Sigmoid colon (tissue), 7 donors: ENCODE measurements at places on chromosomes 16 and 17. TPM values are rescaled to one million over a fixed set of nuclear protein-coding genes. Genes with fewer than 3 reads are reported as not detected.

The SMPD3 gene
- total RNA-seq, result 2.8 TPM

The CD300E gene
- total RNA-seq, result 0.28 TPM

The LHX1 gene
- not detected for total RNA-seq

The EME1 gene
- not detected for total RNA-seq

DNA sequence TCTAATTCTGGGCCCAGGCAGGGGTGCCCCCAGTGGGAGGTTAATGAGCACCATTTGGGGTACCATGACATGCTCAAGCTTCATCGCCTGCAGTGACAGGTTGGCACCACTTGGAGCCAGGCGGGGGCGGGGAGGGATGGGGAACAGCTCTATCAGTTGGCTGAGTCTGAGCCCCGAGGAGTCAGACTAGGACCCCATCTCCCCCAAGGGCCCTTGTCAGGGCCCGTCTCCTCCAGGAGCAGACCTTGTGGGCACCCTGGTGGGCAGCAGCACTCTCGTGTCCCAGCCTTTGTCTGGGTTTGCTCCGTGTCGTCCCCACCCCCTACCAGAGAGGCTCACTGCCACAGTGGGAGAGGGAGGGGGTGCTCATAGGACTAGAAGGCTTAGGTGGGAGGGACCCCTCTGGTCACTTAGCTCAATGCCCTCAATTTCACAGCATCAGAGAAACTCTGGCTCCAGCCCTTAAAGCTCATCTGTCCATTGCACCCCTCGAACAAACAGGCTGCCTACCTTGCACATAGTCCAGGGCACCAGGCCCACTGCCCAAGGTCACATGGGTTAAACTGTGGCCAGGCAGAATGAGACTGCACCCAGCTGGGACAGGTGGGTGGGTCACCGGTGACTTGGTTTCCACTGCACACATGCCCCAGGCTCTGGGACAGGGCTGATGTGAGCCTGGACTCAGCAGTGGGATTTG lies 4.1 kb downstream of the PPP1R9B start:
- DNase-seq, result no peak
- peaks cover 39% of the 10 kb centered on the region for H3K36me3 ChIP-seq
- no peaks in the 10 kb centered on the region for H3K4me1 ChIP-seq
- peak overlapping the region; percentile 89 for H3K4me3 ChIP-seq

- peak overlapping the region; percentile 38 for H3K4me3 ChIP-seq
- peaks cover 38% of the 10 kb centered on the region for H3K27me3 ChIP-seq
- peaks cover 8% of the 10 kb centered on the region for H3K4me1 ChIP-seq
- no peak overlapping the region for H3K27ac ChIP-seq
- DNase-seq, result no peak
- no peaks in the 10 kb centered on the region for H3K36me3 ChIP-seq
Measured at GRCh38 chr17:73902416-73903181, 258.4 kb upstream of the SDK2 start.

GRCh38 chr16:51048544-51048943 lies 102.5 kb downstream of the SALL1 start:
- no peak for DNase-seq
- no peak overlapping the region for H3K27ac ChIP-seq
- no peak overlapping the region for H3K4me3 ChIP-seq
- H3K4me1 ChIP-seq, result no peaks in the 10 kb centered on the region
- H3K36me3 ChIP-seq, result no peaks in the 10 kb centered on the region
- no peaks in the 10 kb centered on the region for H3K27me3 ChIP-seq

DNA sequence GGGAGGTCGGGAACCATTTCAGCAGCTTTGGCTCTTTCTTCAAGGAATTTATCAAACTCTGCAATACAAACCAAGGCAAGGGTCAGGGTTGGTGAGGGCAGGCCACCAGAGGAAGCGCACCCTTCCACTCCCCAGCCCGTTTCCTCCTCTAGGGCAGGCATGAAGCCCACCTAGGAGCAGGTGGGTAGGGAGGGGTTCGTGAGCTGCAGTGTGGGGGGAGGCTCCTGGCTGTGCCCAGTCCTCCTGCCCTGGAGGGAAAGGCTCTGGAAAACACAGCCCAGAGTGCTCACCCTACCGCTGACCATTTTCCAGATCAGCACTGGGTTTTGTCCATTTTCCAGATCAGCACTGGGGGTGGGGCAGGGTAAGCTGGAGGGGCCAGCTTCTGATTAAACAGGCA lies 10.9 kb upstream of the SREBF1 start:
- no peak overlapping the region for H3K4me3 ChIP-seq
- H3K27me3 ChIP-seq, result no peaks in the 10 kb centered on the region
- no peak for DNase-seq
- peaks cover 12% of the 10 kb centered on the region for H3K36me3 ChIP-seq
- peaks cover 21% of the 10 kb centered on the region for H3K4me1 ChIP-seq

- no peak overlapping the region for H3K4me3 ChIP-seq
- no peaks in the 10 kb centered on the region for H3K4me1 ChIP-seq
- no peak for DNase-seq
- H3K27ac ChIP-seq, result no peak overlapping the region
Measured at GRCh38 chr16:76639685-76640289, 362.6 kb downstream of the CNTNAP4 start.

DNA sequence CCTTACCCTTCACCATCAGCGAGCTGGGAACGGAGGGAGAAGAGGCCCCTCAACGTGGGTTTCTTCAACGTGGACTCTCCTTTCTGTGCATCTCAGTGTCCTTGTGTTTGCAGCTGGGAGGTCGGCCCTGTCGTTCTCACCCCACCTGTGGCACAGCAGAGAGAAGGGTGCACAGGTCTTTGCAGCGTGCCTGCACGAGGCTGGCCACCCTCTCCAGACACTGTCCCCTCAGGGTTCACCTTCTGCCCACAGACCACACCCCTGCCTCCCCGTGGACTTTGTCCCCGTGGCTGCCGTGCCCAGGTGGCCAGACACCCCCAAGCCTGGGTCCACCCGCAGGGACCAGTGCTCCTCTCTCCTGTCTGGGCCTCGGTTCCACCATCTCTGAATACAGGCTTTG lies 7.3 kb upstream of the WDR45B start:
- H3K27me3 ChIP-seq, result no peaks in the 10 kb centered on the region
- no peaks in the 10 kb centered on the region for H3K4me1 ChIP-seq
- H3K27ac ChIP-seq, result no peak overlapping the region
- no peaks in the 10 kb centered on the region for H3K36me3 ChIP-seq
- H3K4me3 ChIP-seq, result no peak overlapping the region

DNA sequence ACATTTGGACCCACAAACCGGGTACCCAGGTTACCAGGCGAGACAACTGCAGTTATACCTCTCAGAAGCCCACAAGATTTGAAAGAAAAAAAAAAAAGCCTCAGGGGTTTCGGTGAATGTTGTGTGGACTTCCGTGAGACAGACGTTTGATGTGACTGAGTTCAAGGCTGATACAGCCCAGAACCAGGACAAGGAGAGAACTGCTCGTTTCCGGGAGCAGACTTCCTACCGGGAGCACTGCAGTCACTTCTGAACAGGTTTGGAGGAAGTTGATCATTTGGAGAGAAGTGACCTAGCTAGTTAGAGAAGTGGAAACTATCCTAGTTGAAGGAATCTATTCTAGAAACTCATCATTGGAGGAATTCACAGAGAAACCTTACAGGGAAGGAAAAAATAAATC lies 847 bp downstream of the CKLF start:
- H3K27ac ChIP-seq, result no peak overlapping the region
- no peaks in the 10 kb centered on the region for H3K36me3 ChIP-seq
- DNase-seq, result no peak
- H3K4me1 ChIP-seq, result no peaks in the 10 kb centered on the region
- H3K27me3 ChIP-seq, result no peaks in the 10 kb centered on the region

DNA sequence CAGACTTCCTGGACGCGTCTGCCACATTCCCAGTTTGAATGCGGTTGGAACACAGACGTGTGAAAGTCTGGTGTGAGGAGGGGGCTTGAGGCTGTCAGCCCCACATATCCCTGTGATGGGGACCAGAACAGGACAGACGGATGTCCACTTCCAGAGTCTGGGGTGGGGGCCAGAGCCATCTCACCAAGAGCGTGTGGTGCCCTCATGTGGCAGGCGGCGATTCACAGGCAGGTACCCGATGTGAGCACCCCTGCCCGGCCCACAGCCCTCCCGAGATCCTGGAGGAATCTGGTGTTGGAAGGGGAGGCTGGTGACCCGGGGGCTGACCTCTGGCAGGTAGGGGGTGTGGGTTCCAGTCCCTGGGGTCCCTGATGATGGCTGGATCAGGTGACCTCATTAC lies 51.5 kb downstream of the ENGASE start:
- no peaks in the 10 kb centered on the region for H3K36me3 ChIP-seq
- H3K27me3 ChIP-seq, result no peaks in the 10 kb centered on the region
- no peak for DNase-seq
- no peaks in the 10 kb centered on the region for H3K4me1 ChIP-seq
- H3K4me3 ChIP-seq, result no peak overlapping the region
- H3K27ac ChIP-seq, result no peak overlapping the region

GRCh38 chr16:26647870-26648269 lies 418.9 kb upstream of the C16orf82 start:
- H3K36me3 ChIP-seq, result no peaks in the 10 kb centered on the region
- H3K4me3 ChIP-seq, result no peak overlapping the region
- no peak overlapping the region for H3K27ac ChIP-seq
- H3K27me3 ChIP-seq, result no peaks in the 10 kb centered on the region
- no peaks in the 10 kb centered on the region for H3K4me1 ChIP-seq

DNA sequence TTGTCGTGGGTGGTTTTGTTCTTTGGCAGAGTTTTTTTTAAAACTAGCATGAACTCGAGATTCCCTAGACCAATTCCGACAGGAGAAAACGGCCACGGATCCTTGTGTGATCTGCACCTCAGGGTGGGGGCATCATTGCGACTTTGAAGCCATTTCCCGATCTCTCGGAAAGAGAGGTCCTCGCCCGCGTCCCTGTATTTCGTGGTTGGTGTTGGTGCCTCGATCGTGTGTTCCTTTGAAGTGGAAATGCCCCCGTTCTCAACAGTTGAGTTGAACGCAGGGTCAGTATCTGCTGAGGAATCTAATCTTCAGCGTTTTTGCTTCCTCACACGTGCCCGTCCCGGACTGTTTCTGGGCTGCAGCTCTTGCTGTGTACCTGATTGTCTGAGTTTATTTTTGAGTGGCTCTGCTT lies 1.1 kb downstream of the CRAMP1 start:
- no peaks in the 10 kb centered on the region for H3K36me3 ChIP-seq
- H3K4me3 ChIP-seq, result peak overlapping the region; percentile 80
- no peak for DNase-seq
- peaks cover 52% of the 10 kb centered on the region for H3K4me1 ChIP-seq
- H3K27ac ChIP-seq, result peak overlapping the region; percentile 93
- no peaks in the 10 kb centered on the region for H3K27me3 ChIP-seq

- H3K27me3 ChIP-seq, result peaks cover 10% of the 10 kb centered on the region
- H3K27ac ChIP-seq, result no peak within 1 kb of the TSS
- H3K4me1 ChIP-seq, result peaks cover 56% of the 10 kb centered on the region
- H3K36me3 ChIP-seq, result peaks cover 7% of the 10 kb centered on the region
- DNase-seq, result no peak
Measured at GRCh38 chr17:50129728-50130558, at the start of gene SAMD14. SAMD14 (minus strand) TSS chr17:50130160; CDS start chr17:50124959, 5,201 bp downstream.

- DNase-seq, result no peak
- H3K27me3 ChIP-seq, result no peaks in the 10 kb centered on the region
- H3K36me3 ChIP-seq, result no peaks in the 10 kb centered on the region
- no peak overlapping the region for H3K4me3 ChIP-seq
- H3K27ac ChIP-seq, result peak overlapping the region; percentile 97
Measured at GRCh38 chr17:82492643-82493225, 26.8 kb upstream of the FOXK2 start.

- H3K27me3 ChIP-seq, result no peaks in the 10 kb centered on the region
- H3K36me3 ChIP-seq, result no peaks in the 10 kb centered on the region
- H3K4me1 ChIP-seq, result peaks cover 16% of the 10 kb centered on the region
- DNase-seq, result peak; percentile 59
- H3K4me3 ChIP-seq, result no peak overlapping the region
Measured at GRCh38 chr16:56354746-56355145, 70.6 kb downstream of the AMFR start.

GRCh38 chr16:84718-85406 lies 6.8 kb downstream of the MPG start:
- H3K4me1 ChIP-seq, result peaks cover 17% of the 10 kb centered on the region
- no peaks in the 10 kb centered on the region for H3K27me3 ChIP-seq

- H3K4me3 ChIP-seq, result no peak overlapping the region
- H3K27ac ChIP-seq, result no peak overlapping the region
- peaks cover 1% of the 10 kb centered on the region for H3K4me1 ChIP-seq
Measured at GRCh38 chr17:3954086-3954485, 10.2 kb downstream of the ATP2A3 start.

GRCh38 chr16:70749681-70750601 lies 51.0 kb downstream of the VAC14 start:
- H3K27me3 ChIP-seq, result no peaks in the 10 kb centered on the region
- peaks cover 69% of the 10 kb centered on the region for H3K4me1 ChIP-seq
- no peak for DNase-seq
- H3K27ac ChIP-seq, result peak overlapping the region; percentile 67
- no peak overlapping the region for H3K4me3 ChIP-seq
- no peaks in the 10 kb centered on the region for H3K36me3 ChIP-seq

- no peaks in the 10 kb centered on the region for H3K4me1 ChIP-seq
- no peaks in the 10 kb centered on the region for H3K27me3 ChIP-seq
- no peak overlapping the region for H3K27ac ChIP-seq
Measured at GRCh38 chr16:72188541-72188940, 16.6 kb upstream of the PMFBP1 start.

GRCh38 chr17:69760562-69760961 lies 314.5 kb upstream of the KCNJ16 start:
- H3K27ac ChIP-seq, result no peak overlapping the region
- DNase-seq, result no peak
- no peaks in the 10 kb centered on the region for H3K36me3 ChIP-seq
- no peaks in the 10 kb centered on the region for H3K27me3 ChIP-seq
- H3K4me3 ChIP-seq, result no peak overlapping the region
- peaks cover 13% of the 10 kb centered on the region for H3K4me1 ChIP-seq

DNA sequence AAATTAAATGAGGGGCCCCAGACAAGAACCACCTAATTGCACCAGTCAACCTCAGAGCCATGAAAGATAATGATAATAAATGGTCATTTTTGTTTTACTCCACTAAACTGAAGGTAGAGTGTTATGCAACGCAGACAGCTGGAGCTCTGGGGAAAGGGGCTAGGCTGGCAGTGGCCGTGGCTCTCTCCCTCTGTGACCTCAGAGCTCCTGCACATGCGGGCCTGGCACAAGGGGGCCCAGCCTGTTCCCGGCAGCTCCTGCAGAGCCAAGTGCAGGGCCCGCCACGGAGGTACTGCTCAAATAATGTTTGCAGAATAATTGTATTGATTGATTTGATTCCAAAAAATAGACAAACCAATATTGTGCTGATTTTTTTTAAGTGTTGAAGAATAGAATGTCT lies 109.5 kb downstream of the SALL1 start:
- no peak overlapping the region for H3K4me3 ChIP-seq
- no peaks in the 10 kb centered on the region for H3K4me1 ChIP-seq
- no peak for DNase-seq
- no peaks in the 10 kb centered on the region for H3K27me3 ChIP-seq

GRCh38 chr16:21620592-21620991 lies 21.2 kb downstream of the METTL9 start:
- H3K4me1 ChIP-seq, result no peaks in the 10 kb centered on the region
- H3K27me3 ChIP-seq, result no peaks in the 10 kb centered on the region
- H3K4me3 ChIP-seq, result no peak overlapping the region
- H3K27ac ChIP-seq, result no peak overlapping the region
- no peaks in the 10 kb centered on the region for H3K36me3 ChIP-seq

DNA sequence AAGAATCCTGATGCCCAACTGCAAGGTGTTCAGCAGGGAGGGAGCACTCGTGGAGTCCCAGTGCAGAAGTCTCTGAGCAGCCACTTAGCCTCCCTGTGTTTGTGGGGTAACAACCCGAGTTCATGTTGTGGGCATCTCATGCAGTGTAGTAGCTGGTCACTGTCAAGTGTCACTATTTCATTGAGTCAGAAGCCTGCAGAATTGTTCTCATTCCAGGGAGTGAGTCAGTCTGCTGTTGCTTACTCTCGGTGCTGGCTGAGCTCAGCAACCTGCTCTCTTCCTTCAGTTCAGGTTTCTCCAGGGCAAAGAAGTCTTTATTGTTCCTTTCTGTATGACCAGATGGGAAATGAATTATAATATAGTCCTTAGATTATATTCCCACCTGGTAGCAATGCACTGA lies 24.1 kb downstream of the HMOX2 start:
- peaks cover 20% of the 10 kb centered on the region for H3K4me1 ChIP-seq
- no peak for DNase-seq
- H3K4me3 ChIP-seq, result no peak overlapping the region
- no peaks in the 10 kb centered on the region for H3K27me3 ChIP-seq
- peak overlapping the region; percentile 79 for H3K27ac ChIP-seq
